ENCODE measurements at places on chromosomes 6 and 20.
A peak's percentile ranks its signal among the peaks of the same experiment; 100 is the strongest.

GRCh38 chr6:158040051-158040803 is 58.6 kb downstream of the SYNJ2 start:
- peak; percentile 96 for DNase-seq

GRCh38 chr20:59784791-59785668 is 148.4 kb downstream of the SYCP2 start:
- no peak for DNase-seq

DNA sequence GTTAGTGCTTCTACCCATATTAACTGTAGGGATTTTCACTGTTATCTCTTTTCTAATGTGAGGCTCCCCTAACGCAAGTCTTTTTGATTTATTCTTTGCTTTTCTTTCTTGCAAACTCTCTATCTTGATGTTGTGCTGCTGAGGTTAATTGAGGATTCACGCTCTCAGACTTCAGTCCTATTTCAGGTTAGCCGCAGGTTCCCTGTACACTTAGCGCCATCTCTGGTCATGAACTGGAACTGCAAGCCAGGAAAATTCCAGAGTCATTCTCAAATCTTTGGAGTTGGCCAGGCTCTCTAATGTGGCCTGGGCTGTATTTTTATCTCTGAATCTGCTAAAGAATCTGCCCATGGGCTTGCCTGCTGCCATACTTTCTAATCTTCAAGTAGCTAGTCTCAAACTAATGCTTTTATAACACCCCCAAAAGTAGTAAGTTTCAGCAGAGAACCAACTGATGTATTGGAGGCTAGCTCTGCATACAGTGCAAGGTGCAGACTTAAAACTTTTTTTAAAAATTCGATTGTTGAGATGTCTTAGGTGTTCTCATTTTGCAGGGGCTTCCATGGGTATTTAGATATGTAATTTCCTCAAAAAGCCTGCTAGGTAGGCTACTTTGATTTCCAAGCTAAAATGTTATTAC is 91.1 kb upstream of the OPRM1 start:
- DNase-seq, result peak; percentile 17

DNA sequence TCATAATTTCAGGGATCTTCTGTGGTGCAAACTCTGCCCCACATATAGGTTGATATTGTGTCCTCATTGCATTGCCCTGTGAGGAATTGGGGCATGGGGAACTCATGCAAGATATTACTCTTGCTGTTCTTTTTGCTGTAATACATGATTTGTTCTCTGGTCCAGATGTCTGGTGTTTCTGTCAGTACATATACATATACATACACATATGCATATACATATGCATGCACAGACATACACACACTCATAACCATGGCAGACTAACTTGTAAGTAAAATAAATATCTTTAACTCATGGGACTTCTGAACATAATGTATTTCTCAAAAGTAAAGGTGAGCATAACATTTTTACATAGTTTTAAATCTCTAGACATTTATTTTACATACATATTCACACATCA is 438.3 kb downstream of the CD109 start:
- DNase-seq, result no peak

DNA sequence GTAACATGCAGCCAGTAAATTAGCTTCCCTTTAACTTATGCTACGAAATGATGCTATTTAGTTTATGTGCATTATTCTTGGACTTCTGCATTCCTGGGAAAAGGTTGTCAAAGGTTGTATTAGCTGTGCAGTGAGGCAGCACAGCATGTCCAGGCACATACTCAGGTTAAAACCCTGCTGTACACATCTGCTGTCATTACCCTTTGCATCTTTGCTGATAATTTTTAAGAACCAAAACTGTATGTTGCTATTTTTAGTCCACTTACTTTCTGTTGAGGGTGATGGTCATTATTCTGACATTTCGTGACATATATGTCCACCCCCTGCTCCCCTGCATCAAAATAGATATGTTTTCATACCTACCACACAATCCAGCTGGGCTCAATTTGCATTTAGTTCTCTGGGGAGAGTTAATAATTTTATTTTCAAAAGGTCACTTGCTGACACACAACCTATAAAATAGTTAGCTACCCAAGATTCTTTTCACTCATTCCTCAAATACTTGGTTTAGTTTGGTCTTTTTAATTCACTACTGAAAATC is 142.5 kb upstream of the SPACA1 start:
- peak; percentile 77 for DNase-seq

DNA sequence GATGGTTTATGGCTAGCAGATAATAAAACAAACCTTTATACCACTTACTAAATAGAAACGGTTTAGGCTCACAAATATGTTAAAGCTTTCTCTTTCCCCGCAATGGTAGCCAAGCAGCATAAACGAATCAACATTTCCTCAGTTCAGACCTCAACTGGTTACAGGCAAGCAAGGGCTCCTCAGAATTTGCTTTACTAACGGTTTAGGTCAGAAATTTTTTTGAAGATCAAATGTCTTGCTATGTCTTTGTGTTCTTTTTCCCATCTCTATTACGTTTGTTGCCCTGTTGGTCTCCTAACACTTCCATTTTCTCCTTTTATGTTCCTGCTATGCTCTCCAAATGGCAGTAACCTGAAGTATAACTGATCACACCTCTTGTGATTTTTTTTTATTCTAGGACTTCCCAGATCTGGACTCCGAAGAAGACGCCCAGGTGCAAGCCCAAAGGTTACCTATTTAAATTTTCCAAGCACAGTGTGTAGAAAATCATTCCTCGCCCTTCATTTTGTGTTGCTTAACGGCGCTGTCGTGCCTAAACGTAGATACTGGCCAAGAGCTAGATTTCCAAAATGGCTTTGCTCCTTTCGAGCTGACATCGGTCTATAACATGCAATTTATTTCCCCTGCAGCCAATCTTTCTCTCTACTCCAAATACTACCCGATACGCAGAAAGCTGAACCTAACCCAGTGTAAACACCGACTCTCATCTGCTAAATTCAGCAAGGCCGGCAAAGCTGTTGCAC is 717 bp upstream of the ASF1A start:
- DNase-seq, result peak; percentile 63

DNA sequence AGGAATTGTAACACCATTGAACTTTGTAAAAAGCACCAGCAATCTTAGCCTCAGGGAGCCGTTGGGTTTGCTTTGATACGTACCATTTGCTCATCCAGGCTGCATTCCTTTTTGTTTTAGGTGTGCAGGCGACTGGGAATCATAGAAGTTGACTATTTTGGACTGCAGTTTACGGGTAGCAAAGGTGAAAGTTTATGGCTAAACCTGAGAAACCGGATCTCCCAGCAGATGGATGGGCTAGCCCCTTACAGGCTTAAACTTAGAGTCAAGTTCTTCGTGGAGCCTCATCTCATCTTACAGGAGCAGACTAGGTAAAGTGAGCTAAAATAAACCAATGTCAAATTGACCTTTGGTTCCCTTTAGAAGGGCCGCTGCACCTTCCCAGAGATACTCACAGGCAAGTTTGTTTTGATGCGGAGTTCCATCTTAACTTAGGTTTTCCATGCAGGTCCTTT is 1.6 kb downstream of the MYLIP start:
- DNase-seq, result peak; percentile 39

- no peak for DNase-seq
Observed at GRCh38 chr6:116400328-116400727, 29.6 kb downstream of the DSE start.

DNA sequence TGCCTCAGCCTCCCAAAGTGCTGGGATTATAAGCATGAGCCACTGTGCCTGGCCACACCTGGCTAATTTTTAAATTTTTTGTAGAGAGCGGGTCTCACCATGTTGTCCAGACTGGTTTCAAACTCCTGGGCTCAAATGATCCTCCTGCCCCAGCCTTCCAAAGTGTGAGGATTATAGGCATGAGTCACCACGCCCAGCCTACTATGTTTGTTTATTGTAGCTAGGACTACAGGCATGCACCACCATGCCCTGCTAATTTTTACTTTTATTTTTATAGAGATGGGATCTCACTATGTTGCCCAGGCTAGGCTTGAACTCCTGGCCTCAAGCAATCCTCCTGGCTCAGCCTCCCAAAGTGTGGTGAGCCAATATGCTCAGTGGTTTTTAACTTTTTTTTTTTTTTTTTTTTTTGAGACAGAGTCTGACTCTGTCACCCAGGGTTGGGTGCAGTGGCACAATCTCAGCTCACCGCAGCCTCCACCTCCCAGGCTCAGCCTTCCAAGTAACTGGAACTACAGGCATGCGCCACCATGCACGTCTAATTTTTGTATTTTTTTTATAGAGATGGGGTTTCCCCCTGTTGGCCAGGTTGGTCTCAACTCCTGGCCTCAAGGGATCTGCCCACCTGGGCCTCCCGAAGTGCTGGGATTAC is 12.0 kb upstream of the DDX43 start:
- DNase-seq, result peak; percentile 54

- no peak for DNase-seq
Observed at GRCh38 chr6:128425856-128426255, 94.5 kb downstream of the PTPRK start.

- no peak for DNase-seq
Observed at GRCh38 chr6:113475392-113475791, 381.8 kb upstream of the MARCKS start.

- no peak for DNase-seq
Observed at GRCh38 chr6:128204616-128205015, 303.8 kb upstream of the THEMIS start.

DNA sequence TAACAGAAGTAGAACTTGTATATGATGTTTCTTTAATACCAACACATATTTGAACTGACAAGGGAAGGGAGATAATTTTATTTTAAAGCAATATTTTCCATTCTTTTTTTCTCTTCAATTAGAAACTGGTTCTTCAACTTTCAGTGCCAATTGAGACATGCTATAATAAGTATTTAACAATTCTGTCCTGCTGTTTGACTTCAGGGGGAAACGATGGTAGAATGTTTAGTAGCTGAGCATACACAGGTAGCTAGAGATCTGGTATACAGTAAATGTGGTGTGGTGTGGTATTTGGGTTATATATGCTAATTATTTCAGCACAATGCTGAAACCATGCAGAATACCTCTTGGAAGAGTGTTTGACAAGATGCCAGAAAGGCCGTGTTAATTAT is 156.9 kb downstream of the ARID1B start:
- DNase-seq, result peak; percentile 58

DNA sequence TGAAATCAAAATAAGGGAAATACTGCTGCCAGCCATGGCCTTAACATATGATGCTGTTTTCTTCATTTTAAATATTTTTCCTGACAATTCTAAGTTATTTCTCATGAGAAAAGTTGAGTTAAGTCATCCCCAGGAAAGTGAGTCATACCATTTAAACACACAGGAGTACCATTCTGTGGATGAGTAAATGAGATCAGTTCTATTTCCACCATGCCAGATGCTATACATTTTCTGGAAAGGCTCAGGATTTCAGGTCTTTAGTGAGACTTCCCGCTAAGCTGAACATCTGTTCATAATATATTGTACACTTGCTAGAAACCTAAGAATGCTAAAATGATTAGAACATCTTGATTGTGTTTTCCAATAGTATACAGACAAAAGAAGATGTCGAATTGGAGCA is 256.2 kb upstream of the MANEA start:
- peak; percentile 30 for DNase-seq

GRCh38 chr6:53041356-53041755 is 23.8 kb upstream of the FBXO9 start:
- DNase-seq, result no peak

- DNase-seq, result peak; percentile 79
Observed at GRCh38 chr20:41261790-41262717, 55.5 kb downstream of the ZHX3 start.

DNA sequence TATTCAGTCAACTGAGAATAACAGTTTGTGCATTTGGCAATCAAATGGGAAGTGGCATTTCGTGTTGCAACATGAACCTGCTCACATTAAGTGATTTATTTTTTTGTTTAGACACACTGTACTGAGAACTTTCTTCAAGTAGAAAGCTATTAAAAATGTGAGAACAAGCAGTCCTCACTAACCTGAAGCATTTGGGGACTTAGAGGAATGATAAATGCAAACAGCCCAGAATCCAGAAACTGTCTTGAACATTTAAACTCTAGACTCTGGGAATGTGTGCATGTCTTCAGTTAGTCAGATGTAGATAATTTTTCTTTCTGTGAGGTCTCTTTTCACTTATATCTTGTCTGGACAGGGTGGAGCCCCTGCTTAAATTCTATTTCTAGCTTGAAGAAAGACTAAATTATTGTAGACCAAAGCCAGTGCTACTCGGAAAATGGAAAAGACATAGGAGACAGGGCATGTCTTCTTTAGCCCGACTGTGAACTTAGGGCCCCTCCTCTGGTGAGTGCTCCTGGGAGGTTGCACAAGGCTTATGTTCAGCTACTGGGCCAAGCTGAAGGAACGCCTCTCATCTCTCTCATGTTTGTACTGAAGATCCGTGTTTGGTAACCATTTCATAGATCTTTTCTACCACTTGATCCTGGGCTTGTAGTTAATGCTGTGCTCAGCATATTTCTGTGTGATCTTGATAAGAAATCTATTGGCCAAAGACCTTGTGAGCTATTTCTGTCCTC is 70.1 kb downstream of the SLX4IP start:
- DNase-seq, result peak; percentile 70

- no peak for DNase-seq
Observed at GRCh38 chr20:60403105-60403741, 445.0 kb downstream of the CDH26 start.

- no peak for DNase-seq
Observed at GRCh38 chr6:52340603-52340880, 21.4 kb upstream of the PAQR8 start.

- no peak for DNase-seq
Observed at GRCh38 chr6:107105511-107106116, 9.7 kb downstream of the BEND3 start.

GRCh38 chr20:43690943-43691598 is 24.2 kb downstream of the MYBL2 start:
- DNase-seq, result no peak

DNA sequence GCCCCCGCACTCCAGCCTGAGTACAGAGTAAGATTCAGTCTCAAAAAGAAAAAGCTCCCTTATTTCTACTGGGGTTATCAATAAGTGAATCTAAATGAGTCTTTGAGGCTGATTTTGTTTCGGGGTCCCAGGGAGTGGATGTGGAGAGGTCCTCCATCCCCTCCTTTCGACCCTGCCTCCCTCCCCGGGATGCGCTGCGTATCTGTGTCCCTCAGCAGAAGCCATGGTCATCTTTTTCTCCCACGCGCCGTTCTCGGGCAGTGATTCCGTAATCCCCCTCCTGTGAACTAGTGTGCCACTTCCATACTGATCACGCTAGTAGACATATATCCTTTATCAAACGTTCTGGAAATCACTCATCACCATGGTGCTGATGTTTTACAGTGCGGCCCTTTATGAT is 152.9 kb downstream of the CDH4 start:
- DNase-seq, result no peak

- DNase-seq, result peak; percentile 72
Observed at GRCh38 chr6:116405652-116406356, 35.1 kb downstream of the DSE start.

- no peak for DNase-seq
Observed at GRCh38 chr6:139846538-139847456, 472.3 kb upstream of the CITED2 start.

Measured in bronchial epithelial cell (primary cell).